ENCODE measurements at places on chromosomes 7 and 10.

DNA sequence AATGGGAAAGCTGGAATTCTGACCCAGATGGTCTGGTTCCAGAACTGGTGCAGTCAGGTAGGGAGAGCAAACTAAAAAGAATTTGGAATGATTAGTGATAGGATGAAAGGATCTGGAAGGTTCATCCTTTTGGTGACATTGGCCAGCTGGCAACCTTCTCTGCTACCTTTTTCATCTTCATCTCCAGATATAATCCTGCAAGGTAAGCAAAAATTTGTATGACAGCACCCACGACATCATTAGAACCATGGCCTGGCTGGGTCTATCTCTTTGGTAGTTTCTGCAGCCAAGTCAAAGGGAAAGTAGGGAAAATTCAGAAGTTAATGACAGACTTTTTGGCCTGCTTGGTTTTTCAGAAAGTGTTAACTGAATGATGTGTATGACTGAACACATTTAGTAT, 188.9 kb upstream of the MALRD1 start:
- DNase-seq, result no peak

DNA sequence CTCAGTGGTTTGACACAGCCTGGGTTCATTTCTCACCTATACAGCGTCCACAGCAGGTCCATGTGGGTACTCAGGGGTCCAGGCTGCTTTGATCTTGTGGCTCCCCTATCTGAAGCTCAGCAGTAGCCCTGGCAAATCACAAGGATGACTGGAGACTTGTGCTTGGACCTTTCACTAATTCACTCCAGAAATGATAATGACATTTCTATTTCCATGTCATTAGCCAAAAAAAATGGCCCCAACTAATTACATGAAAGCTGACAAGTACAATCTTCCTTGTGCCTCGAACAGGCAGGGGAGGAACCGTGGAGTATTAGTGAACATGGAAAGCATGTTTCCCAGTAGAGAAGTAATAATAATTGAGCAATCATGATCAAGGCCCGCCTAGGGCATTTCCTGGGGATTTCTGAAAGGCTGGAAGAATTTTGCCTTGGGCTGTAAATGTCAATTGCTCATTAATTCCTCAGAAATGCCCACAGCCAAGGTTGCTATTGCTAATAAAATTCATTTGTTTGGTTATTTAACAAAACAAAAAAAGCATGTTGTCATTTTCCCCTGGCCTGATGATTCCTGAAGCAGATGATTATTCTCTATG, 586.1 kb downstream of the SDK1 start:
- no peak for DNase-seq

GRCh38 chr10:112952282-112953173, 2.5 kb downstream of the TCF7L2 start:
- no peak for DNase-seq

DNA sequence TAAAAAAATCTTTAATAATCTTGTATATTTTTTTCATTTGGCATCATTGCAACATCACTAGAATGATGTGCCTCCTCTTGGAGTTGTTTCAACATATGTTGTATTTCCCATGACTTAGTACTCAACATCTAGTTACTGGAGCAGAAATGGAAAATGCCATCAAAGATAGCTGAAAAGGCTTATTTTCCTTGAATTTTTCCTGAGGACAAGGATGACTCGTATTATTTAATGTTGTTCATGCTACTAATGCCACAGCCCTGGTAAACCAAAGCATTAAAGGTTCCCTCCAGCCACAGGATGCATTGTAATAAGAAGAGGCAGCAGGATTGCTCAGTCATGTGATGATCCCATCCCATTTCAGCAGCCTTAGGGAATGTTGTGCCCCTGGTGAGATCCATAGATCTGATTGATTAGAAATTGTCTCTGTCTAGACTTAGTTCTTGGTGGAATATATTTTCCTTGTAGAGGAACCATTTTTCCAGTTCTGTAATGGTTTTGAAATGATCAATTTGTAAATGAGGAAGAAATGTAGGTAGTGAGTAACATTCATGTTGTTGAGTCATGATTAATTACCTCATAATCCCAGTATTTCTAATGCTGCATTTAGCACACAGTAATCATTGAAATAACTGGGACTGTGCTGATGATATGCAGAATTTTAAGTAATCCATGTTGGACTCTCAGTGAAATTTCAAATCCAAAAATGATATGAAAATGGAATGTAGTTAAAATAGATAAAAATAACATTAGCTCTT, 91.3 kb upstream of the SMIM30 start:
- DNase-seq, result no peak

- no peak for DNase-seq
These were observed 43.7 kb upstream of the FAM180A start for GRCh38 chr7:135792363-135792668.
